Stimulated activated CD4-positive, alpha-beta T cell treated with anti-CD3 and anti-CD28 coated beads, Interleukin-12 subunit alpha, Interleukin-12 subunit beta, amount 100 ng/mL, for 4 hours (primary cell): ENCODE measurements at places on chromosomes 3 and 15.

DNA sequence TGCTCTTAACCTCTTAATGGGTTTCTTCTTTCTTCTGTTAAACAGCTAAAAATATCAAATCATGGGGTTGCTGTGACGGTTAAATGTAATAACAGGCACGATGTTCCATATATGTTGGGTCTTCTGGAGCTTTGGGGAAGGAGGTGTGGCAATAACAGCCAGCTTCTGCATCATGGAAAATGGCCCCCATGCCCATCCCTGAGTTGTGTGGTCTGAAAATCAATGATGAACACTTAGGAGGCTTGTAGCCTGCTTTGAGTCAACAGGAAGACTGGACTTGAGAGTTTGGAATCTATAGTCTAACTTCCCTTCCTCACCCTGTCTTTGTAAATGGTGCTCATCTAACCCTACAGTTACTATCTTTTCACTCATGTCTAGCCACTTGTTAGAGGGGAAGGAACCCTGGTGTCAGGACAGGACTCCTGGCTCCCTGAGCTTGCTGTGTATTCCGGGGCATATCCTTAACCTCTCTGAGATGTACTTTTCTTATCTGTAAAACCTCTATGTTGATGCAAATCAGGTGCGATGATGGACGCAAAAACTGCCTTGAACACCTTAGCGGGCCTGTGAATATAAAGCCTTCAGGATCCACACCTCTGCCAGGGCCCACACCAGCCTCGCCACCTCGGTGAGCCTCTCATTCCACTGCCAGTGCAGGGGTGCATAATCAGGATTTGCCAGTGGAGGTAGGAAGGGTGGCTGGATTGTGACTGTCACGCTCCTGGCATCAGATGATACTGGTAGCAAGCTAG lies 27.5 kb downstream of the SMAD3 start:
- DNase-seq = no peak

DNA sequence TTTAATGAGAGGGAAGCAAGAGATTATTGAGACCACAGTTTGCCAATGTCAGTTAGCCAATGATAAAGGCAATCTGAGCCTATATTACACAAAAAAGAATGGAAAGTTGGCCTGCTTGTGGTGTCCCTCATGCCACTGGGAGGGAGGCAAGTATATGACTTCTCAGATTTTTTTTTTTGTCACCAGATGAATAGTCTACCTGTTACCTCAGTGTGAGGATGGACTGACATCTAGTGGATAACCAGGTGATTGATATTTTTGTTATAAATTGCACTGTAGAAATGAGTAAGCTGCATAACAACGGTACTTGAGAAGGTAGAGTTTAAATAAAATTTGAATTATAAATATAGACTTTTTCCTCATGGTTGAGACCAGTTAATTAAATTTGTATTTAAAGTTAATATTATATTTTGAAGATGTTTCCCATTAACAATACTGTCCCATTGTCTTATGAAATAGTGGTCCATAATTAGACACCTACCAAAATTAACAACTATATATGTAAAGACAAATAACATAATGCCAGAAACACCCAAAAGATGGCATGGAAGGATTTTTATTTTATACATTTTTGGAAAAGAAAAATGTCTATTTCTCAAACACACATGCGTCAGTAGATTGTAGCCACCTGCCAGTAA lies 237.8 kb upstream of the GADL1 start:
- no peak for DNase-seq

GRCh38 chr15:41957021-41957897 lies 15.1 kb downstream of the EHD4 start:
- no peak for DNase-seq

DNA sequence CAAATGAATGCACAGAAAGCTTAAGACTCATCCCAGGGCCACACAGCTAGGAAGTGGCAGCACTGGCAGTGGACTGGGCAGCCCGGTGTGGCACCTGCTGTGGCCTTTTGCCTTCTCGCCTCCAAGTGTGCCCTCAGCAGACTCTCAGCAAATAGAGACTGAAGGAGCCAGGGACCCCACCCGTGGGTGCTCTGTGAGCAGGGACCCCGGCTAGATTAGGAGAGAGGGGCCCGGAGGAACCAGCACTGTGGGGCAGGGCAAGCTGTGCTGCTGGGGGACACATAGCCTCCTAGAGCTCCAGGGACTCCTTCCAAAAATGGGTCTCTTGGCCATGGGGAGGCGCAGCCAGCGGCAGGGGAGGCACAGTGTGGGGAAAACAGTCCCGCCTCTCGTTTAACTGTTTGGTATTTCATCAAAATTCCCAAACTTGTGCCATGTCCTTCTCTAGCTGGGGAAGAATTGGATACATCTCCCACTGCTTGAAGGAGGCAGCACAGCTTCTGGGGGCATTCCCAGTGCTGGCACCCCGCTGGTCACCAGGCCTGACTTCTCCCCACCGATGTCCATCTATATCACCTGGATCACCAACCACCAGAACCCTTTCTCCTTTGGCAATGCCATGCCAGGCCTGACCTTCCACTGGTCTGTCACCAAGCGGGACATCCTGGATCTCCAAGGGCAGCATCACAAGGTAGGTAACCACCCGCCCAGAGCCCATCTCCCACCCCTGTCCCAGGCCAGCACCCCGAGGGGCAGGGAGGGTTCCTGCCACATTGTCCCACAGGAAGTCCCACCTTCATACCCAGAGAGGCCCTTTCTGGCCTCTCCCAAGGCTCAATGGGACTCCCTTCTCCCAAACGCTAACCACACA lies 12.0 kb upstream of the TXNRD3 start:
- no peak for DNase-seq

GRCh38 chr15:98943051-98943508 lies 64.5 kb downstream of the PGPEP1L start:
- DNase-seq = no peak

- no peak for DNase-seq
Measured at GRCh38 chr15:39511000-39511915, 69.6 kb upstream of the THBS1 start.

- no peak for DNase-seq
Measured at GRCh38 chr15:78695046-78695671, 54.1 kb upstream of the CHRNB4 start.

- no peak for DNase-seq
Measured at GRCh38 chr3:58704745-58705144, 38.2 kb upstream of the FAM3D start.

DNA sequence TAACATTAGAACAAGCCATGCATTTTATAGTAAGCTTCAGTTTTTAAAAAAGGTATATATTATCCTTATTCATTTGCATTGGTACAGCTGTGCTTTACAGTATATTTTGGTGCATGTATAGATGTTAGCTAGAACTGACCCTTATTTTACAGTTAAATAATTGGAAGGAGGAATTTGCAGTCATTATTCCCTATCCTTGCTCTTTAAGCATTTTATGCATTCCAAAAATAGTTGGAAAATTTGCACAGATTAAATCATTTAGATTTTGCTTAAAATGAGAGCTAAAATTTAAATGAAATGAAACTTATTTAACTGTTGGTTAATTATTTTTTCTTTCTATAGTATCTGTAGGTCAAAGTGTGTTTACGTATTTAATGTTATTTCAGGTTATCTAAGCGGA lies 667.1 kb downstream of the NAALADL2 start:
- no peak for DNase-seq

DNA sequence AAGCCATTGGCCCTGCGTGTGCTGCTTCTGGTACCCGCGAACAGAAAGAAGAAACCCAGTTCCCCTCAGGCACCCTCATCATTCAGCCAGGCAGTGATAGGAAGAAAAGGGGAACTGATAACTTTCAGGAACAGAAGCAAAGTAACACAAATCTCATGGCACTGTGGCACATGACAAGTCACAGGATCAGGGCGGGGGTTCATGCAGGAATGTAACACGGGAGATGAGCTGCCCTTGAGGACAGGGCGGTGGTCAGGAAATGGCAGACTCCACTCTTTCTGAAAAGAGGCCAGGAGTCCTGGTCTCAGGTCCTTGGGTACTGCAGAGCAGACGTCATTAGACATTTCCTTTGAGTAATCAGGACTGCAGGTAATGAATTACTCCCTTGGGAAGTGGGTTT lies 95.5 kb downstream of the CCNL1 start:
- no peak for DNase-seq

DNA sequence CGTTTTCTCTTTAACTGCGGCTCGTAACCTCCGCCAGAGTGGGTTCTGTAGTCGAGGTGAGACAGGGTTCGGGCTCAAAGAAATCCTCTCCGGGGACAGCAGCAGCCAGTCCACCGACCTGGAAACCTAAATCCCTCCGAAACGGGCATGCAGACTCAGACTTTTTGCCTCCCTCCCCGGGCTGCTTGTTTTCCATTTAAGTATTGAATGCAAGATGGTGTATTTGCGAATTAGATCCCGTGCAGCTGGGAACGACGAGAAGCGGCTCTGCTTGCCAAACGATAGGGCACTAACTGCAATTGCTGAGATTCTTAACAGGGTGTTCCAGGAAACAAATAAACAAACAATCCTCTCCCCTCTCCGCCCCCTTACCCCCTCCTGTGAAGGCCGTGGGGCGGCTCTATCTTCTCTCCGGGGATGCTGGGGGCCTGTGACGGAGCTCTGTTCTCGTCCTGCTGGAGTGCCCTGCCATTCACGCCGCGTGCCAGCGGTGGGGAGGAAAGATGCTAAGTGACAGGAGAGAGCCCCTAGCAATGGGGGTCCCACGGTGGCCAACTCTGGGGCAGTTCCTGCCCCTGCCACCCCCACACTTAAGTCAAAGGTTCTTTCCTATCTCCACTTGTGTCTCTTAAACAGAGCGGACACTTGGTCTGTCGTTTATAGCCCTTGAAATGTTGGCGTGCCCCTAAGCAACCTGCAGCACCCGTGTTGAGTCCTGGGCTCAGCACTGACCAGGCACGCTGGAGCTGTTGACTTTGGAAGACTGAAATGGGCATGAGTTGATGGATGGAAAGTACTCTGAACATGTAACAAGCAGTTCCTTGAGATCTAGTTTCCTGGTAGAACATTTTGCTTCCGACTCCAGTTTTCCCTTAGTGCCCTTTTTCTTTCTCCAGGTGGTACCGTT lies 1.3 kb upstream of the ETV5 start:
- no peak for DNase-seq

DNA sequence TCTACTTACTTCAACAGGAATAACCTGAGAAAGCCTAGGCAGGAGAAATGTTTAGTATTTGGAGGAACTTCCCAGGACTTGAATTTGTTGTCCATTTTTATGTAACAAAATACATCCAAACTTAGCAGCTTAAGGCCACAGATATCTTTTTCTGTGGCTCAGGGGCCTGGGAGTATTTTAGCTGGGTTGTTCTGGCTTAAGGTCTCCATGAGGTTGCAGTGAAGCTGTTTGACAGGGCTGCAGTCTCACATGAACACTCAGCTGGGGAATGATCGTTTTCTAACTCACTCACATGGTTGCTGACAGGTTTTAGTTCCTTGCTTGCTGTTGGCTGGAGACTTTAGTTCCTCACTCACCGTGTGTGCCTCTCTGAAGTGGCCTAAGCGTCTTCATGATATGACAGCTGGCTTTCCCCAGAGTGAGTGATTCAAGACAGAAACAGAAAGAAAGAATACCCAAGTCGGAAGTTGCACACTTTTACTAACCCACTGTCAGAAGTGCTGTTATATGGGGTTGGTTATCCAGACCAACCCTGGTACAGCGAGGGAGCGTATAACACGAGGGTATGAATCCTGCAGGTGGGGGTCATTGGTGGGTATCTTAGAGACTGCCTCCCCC lies 229.7 kb upstream of the TBL1XR1 start:
- peak; percentile 39 for DNase-seq

DNA sequence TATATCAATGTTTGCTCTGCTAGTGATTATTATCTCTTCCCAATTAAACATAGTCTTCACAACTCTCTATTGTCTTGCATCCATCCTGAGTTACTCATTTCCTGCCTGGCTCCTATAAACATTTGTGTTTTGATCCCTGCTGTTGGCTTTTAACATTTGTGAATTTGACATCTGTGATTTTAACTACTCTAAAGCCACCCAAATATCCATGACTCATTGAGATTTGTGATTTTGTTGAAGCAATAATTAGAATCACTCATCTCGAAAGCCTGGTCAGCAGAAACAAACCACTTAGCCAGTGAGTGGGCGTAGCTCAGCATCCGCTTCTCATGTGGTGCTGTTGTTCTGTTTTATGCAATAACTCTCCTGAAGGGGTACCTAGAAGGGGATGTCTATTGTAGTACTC lies 174.3 kb upstream of the ZBTB20 start:
- DNase-seq = no peak

- DNase-seq = no peak
Measured at GRCh38 chr15:100098705-100099104, 243.1 kb downstream of the ADAMTS17 start.

- DNase-seq = no peak
Measured at GRCh38 chr3:126954141-126954842, 28.6 kb upstream of the PLXNA1 start.

- no peak for DNase-seq
Measured at GRCh38 chr3:47394881-47395280, 14.1 kb downstream of the PTPN23 start.

DNA sequence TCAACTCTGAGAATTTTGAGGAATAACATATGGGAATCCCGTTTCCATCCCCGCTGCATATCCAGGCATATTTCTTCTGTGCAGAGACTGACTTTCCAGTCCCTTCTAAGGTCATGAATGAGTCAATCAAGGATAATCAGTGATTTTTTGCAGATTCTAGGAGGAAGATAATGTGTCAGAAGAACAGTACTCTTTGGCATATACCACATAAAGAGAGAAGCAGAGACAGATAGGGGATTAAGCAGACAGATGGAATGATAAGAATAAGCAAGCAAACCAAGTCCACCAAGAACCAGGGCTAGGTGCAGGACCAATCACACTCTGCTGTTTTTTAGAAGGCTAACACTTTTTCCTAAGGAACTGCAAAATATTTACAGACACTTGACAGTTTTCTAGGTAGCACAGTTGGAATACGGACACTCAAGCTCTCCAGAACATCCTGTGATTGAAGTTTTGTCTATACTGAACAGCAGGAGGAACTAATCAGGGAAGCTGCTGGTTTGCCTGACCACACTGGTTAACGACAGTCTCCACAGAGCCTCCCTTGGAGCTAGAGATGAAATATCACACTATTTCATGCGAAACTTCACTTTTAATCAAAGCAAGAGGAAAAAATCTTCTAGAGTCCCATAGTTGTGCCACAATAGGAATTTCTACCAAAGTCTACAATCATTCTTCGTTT lies 450.0 kb upstream of the KCNMB2 start:
- DNase-seq = no peak

DNA sequence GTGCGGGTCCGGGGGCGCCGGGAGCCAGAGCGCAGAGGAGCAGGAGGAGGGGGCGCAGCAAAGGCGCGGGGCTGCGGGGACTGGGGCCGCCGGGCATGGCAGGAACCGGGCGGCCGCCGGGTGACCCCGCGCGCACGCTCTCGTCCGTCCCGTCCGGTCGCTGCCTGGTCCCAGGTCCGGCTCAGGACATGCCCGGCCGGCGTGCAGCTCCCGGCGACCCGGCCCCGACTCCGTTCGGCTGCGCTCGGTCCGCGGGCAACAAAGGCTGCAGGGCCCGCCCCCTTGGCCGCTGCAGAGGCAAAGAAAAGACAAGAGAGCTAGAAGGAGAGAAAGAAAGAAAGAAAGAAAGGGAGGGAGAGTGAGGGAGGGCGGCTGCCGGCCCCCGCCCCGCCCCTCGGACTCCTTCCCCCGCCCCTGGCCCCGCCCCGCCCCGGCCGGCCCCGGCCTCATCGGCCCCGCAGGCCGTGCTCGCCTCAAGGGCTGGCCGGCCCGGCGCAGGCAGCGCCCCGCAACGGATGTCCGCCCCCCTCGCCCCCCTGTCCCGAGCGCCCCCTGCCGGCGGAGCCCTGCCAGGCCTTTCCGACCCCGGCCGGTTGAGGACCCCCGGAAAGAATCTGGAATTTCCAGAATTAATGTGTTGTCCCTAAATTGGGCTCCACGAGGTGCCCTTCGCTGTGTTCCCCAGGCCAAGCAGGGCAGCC lies at the start of gene ADAMTS7:
Gene ADAMTS7, minus strand, starts transcription at position 341 of the 701 bp plus-strand sequence. Its CDS starts 244 bp downstream, at position 97.
- peak; percentile 49 for DNase-seq

- DNase-seq = no peak
Measured at GRCh38 chr15:27258287-27258686, 287.3 kb downstream of the GABRG3 start.
